ENCODE measurements at places on chromosomes 3 and 15.

DNA sequence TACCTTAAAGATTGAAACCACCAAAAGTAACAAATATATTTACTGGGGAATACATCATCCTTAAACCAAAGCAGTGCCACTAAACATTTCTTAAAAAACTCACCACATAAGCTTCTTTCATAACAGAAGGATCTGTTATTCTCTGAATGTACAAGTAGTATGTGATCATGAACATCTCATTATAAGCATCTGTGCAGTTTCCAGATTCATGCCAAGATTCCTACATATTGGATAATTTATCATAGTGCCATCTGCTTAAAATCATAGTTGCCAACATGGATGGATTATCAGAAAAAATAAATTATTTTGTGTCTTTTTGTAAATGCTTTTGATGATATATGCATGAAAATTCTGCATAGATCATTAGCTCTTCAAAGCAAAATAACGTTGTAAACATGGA is 21.8 kb upstream of the BCHE start:
- no peak for DNase-seq

GRCh38 chr15:91311986-91312385 is 211.9 kb downstream of the SV2B start:
- DNase-seq, result no peak

GRCh38 chr15:74790080-74790916 is 8.4 kb downstream of the CSK start:
- no peak for DNase-seq

DNA sequence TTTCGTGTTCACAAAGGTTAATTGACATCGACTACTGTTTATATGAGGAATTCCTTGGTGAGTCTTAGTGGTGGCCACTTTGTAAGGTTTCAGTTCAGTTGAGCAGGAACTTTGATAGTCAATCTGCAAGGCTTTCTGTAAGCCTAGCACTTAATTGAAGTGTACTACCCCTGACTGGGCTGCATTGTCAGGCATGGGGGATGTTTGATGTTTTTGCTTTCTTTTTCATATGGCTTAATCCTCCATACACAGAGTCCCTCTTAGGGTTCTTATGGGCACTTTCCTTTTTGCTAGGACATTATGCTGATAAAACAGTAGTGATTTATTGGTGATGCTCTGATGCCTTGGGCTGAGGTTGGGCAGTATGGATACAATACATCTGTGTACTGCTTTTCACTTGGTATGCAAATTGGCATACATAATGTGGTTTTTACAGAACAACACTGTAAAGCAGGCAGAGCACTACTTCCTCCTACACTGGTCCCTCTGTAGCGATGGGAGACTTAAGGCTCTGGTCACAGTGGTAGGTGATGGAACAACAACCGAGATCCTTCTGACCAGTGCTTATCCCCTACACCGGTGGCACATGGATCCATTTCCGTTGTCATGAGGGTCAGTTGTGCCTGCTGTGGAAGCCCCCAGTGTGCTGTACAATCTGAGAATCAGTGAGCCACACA is 261.0 kb downstream of the MFSD1 start:
- no peak for DNase-seq

GRCh38 chr15:36458411-36458810 is 121.0 kb upstream of the CDIN1 start:
- DNase-seq, result no peak
